AG10803 (cell line): ENCODE measurements at places on chromosomes 11 and 22.
A peak's percentile ranks its signal among the peaks of the same experiment; 100 is the strongest.

- DNase-seq: no peak
These were observed 10.6 kb downstream of the LIMK2 start for GRCh38 chr22:31222736-31223135.

DNA sequence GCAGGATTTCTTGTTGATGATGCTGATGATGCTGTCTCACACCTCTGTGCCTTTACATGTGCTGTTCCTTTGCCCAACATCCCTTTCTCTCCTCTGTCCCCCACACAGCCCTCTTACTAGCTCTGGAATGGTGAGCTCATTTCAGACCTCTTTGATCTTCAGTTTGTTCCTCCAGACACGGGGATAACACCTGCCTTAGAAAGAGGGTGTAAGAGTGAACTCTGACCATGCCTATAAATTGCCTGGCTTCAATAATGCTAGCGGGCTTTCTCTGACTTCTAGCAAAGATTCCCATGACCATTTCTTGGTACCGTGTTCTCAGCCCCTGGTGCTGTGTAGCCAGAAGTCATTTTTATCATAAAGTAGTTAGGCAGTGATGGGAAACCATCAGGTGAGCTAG, 55.9 kb upstream of the DRD2 start:
- no peak for DNase-seq

DNA sequence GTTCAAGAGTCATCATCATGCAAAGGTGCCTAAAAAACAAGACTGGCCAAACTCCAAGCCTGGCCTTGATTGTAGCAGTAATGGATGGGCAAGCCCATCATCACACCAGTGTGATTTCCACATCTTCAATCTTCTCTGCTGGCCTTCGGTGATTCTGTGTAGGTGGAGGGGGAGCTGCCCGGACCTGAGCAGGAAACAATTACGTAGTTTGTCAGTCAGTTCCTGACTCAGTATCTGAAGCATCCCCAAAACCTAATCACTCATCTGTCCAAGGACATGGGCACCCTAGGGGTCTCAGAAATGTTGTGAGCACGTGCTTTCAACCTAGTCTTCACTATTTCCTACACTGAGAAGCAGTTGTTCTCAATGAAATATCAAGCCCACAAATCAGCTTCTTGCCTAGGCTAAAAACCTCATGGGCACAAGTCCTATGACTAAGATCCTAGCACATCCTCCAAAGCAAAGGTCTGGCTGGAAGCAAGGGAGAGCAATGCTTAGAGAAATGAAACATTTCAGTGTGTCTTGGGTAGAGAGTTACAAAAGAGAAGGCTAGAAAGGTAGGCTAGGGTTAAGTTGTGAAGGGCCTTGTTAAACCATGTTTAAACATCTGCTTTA, 24.6 kb downstream of the ATG16L2 start:
- DNase-seq: no peak

GRCh38 chr11:58133309-58134076, 8.2 kb upstream of the OR9I1 start:
- DNase-seq: no peak

DNA sequence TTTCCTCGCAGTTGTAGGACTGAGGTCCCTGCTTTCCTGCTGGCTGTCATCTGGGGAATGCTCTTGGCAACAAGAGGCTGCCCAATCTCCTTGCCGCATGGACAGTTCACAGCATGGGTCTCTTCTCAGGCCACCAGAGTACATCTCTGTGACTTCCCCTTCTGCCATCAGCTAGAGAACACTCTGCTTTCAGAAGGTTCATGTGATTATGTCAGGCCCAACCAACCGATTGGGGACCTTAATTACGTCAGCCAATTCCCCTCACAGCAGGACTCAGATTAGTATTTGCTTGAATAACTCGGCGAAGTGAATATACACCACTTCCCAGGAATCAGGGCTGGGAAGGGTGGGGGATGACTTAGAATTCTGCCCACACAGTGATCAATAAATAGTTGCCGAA, 61.9 kb upstream of the CSNK2A3 start:
- no peak for DNase-seq

- peak; percentile 67 for DNase-seq
These were observed 71.2 kb upstream of the TBCEL start for GRCh38 chr11:120952461-120953434.

DNA sequence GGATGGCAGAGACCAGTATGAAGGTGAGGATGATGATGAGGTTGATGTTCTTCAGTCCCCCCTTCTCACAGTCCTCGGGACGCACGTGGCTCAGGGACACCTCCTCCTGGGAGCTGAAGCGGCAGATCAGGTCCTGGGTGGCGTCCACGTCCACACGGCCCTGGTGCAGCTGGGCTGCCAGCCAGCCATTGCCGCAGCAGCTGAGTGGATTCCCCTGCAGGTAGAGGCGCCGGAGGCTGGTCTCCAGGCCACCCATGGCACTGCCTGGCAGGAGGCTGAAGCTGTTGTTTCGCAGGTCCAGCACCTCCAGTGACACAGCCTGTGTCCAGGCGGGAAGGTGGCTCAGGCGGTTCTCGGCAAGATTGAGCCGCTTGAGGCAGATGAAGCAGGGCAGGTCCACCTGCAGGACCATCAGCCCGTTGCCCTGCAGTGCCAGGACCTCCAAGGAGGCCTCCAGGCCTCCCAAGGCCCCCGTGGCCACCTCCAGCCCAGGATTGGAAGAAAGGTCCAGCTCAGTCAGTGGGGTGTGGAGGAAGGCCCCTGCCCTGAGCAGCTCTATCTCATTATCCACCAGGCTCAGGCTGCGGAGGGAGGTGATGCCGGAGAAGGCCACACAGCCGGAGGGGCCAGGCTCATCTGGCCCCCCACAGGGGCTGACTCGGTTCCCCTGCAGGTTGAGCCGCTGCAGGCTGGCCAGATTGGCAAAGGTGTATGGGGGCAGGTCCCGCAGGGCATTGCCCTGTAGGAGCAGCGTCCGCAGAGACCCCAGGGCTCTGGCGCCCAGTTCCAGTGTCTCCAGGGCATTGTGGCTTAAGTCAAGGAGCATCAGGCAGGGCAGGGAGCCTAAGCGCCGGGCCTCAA, 10.6 kb downstream of the LRRC32 start:
- DNase-seq: no peak

- no peak for DNase-seq
These were observed 108.6 kb downstream of the FBXO7 start for GRCh38 chr22:32583074-32583682.

DNA sequence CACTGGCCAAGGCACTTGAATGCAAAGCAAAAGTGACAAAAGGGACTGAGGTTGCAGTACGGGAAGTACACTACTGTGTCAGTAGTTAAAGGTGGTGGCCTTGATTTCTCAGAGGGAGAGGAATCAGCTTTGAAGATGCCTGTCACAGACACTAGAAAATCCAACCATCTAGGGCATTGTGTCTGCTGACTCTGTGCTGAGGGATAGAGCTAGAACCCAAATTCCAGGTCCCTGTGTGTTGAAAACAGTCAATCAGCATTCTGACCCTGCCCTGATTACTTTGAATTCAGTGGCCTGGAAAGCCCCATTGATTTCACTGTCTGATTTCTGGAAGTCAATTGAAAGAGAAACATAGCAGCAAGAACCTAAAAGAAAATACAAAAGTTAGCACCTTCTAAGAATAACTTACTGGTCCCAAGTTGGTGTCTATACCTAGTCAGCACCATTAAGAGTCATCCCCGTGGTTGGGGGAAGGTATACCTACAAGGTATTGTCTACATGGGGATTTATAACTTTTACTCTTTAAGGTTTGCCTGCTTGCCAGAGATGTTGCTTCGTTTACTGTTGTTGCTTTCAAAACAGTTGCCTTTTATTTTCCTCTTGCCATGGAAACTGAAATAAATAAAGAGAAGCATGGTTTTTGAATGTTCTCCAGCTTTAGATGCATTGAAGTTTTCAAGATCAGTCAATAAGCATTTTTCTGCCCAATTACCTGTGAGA, 97.3 kb downstream of the PDHX start:
- peak; percentile 75 for DNase-seq

DNA sequence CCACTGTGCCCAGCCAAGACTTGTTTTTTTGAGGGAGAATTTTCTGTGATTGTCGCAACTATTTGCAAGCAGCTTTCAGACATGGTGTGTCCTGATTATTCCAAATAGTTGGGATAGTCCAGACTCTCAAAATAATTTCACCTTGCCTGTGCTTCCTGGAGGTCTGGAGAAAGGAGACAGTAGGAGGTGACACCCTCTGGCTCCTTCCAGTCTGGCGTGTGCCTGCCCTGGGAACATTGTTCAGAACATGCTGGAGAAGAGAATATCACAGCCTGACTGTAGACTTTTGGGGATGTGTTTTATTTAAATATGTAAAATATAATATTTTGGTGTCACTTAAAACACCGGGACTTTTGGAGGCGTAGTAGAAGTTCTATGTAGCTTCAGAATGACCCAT, 14.9 kb downstream of the ZNRF3 start:
- DNase-seq: no peak

- DNase-seq: no peak
These were observed 19.9 kb downstream of the NRXN2 start for GRCh38 chr11:64703048-64703447.

DNA sequence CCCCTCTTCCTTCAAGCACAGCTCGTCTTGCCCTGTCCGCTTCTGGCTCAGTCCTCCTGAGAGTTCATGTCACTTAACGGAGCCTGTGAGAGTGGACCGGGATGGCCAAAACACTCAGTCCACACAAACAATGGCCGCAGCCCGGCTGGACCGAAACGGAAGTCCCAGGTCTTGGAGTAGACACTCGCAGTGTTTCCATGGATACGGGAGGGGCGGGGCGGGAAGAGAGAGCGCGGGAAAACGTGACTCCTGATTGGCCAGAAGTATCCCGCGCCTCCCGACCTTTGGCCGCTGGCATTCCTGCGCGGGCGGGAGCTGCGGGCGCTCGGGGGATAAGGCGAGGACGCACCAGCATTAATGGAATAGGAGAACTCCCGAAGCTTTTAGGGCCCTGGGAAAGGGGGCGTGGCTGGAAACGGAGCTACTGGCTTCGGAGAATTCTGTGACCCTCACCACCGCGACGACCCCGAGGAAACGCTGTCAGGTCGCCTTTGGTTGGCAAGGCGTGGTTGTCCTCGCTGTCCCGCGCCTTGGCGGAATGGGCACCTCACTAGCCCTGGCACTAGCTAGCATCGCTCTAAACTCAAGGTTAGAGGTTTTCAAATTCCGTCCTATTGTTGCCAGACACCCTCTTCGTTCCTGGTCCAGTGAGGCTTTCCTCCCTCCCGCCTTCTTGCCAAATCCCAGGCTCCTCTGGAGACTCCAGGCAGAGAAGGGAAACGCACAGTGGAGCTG, at the start of the genes NLRP14 and ZNF214:
NLRP14 (plus strand) TSS at position 297 of the 735 bp plus-strand sequence. CDS start 18,108 bp downstream, outside the sequence.
ZNF214 (minus strand) TSS at position 164 of the 735 bp plus-strand sequence. CDS start 17,511 bp downstream, outside the sequence.
- peak; percentile 92 for DNase-seq

DNA sequence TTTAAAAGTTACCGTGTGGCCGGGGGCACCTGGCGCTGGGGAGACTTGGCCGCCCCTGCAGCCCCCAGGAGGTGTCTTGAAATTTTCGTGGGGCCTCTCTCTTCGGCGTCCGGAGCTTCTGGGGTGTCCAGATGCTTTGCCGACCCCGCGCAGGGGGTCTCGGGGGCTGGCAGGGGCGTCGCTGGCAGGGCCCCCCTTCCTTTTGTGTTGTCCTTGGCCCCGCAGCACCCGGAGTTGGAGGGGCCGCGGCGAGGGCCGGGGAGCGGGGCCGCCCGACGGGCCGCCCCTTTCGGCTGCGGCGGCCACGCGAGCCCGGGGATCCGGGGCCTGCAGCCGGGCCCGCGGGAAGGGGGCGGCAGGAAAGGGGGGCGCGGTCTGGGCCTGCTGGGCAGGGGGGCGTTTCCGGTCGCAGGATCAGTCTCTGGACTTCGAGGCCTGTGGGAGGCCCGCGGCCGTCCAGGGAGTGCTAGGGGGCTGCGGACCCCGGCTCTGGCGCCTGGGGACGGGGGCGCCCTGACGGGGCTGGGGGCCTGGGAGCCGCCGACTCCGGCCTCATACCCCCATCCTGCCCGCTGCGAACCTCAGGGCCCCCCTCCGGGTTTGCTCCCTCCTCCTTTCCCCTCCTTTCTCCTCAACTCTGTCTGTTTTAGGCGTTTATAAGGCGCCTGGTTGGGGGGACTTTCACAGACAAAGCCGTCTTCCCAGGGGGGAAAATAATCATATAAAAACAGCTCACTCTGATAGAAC, 869 bp downstream of the ZC3H7B start:
- DNase-seq: no peak

DNA sequence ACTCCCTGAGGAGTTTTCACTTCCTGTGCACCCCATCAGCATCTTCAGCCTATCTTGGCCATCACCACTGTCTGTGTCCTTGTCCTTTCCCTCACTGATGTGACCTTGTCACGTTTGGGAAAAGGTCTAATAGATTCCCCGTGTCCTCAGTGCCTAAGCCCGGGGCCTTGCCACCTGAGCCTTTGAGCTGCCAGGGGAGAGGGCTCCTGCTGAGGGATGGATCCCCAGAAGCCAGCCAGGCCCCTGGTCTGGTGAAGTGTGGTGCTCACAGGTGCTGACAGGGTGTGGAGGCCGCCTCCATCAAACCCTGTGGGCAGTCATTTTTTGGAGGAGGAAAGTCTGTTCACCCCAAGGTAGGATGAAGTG, 47.2 kb downstream of the GAB4 start:
- DNase-seq: no peak

GRCh38 chr11:31397239-31397834, 27.7 kb downstream of the DNAJC24 start:
- DNase-seq: peak; percentile 13

GRCh38 chr22:23313791-23314567, 133.7 kb downstream of the BCR start:
- no peak for DNase-seq

GRCh38 chr11:18191376-18191775, 18.7 kb downstream of the MRGPRX4 start:
- no peak for DNase-seq

- peak; percentile 24 for DNase-seq
These were observed at the start of gene TEX54 for GRCh38 chr11:62832336-62833234. Gene TEX54, minus strand, starts transcription at chr11:62832841.

DNA sequence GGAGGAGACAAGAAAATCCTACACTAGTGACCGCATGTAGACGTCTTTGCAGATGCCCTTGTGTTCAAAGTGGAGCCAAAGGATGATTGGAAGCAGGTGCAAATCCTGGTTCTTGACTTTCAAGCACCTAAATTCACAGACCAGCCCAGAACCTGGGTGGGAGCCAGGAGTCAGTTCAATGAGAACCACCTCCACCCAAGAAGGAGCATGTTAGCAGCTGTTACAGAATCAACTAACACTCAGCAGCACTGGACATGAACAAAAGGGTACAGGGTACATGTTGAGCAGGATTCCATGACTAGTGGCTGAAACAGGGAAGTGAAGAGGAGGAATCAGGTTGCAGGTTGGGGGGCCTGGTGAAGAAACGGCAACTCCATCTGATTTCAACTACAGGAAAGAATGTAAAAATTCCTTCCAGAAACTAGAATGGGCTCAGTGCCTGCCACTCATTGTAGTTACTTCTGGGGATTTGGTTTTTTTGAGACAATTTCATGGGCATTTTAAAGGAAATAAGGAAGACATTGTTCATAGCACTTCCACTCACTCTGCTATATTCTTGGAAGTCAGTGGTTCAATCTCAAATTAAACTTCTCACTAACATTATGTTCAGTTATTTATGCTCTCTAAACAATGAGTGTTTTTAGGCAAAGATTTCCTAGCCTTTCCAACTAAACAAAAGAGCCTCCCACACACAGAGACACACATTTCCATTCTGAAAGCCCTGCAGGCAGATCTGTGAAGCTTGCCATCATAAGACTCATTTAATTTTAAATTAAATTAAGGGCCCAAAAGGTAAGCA, 173.3 kb downstream of the CADM1 start:
- no peak for DNase-seq

- DNase-seq: peak; percentile 78
These were observed 4.4 kb downstream of the RBX1 start for GRCh38 chr22:40955571-40955970.

- DNase-seq: peak; percentile 42
These were observed 91.0 kb downstream of the CCDC83 start for GRCh38 chr11:85946221-85946620.
